ENCODE measurements at places on chromosomes 6 and 20. TPM values are rescaled to one million over a fixed set of nuclear protein-coding genes. Genes with fewer than 3 reads are reported as not detected.

The PAX1 gene
- not detected for total RNA-seq

The TMX4 gene
- 26.5 TPM for total RNA-seq

The INSM1 gene
- total RNA-seq = not detected

The ACAT2 gene
- total RNA-seq = 34.3 TPM

The PTPRT gene
- total RNA-seq = not detected

The SYS1 gene
- 29.9 TPM for total RNA-seq

The FIG4 gene
- total RNA-seq = 23.7 TPM

The PSMF1 gene
- total RNA-seq = 17.2 TPM

The FOXC1 gene
- total RNA-seq = 2.3 TPM

The MATN4 gene
- not detected for total RNA-seq

The DEFB124 gene
- not detected for total RNA-seq

The UTRN gene
- total RNA-seq = 211 TPM

The SEL1L2 gene
- total RNA-seq = not detected

All from regular cardiac myocyte (primary cell).